Kidney capillary endothelial cell (primary cell): ENCODE measurements at places on chromosomes 3 and 15.

DNA sequence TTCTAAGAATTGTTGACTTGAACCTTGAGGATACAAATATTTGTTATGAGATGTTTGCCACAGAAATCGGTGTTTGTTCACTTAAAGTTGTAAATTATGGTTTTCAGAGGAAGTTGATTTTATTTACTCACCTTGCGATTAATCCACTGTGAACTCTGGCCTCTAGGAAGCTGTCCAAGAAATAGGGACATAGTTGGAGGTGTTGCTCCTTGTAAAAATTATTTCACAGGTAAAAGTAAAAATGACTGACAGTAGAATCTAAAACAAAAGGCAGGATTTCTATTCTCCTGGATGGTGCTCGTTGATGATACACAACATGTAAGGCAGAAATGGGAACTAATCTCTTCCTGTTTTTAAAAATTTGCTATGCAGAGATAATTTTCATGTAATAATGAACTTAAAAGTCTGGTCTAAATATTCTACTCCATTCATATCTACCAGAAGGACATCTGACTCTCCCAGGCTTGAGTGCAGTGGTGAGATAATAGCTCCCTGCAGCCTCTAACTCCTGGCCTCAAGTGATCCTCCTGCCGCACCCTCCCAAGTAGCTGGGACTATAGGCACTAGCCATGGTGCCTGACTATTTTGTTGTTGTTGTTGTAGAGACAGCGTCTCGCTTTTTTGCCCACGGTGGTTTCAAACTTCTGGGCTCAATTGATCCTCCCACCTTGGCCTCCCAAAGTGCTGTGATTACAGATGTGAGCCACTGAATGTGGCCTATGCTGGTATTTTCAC lies 17.1 kb upstream of the LZTFL1 start:
- DNase-seq, result no peak

DNA sequence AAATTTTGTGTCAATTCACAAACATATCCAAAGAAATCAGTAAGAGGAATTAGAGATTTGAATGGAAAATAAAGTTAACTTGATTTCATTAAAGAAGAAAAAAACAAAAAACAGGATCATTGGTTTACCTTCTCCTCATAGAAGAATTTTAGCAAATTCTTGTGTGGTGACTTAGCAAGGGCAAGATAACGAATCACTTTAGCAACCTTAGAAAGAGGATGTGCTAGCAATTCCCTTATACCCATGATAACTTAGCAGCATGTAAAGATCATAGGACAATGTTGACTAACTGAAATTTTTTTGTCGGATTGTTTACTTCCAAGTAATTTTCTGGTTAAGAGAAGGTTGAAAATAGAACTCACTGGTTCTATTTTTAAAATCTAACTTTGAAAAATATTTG lies 609.3 kb downstream of the GBE1 start:
- DNase-seq, result peak; percentile 5

DNA sequence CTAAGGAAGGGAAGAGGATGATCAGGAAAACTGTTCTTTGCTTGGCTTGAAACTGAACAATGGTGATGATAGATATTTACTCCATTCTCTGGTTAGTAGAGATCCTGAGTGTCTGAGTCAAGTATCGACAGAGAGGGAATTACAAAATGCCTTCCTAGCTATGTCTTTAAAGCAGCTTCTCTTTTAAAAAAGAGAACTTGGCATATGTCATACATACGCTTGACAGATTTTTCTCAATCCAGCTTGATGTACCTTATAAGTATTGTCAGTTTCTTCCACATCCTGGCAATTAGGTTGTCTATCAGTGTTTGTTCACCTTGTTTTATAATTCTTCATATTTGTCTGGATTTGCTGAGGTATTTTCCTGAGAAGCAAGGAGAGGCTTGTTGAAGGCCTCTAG lies 5.0 kb upstream of the EPHB1 start:
- no peak for DNase-seq

GRCh38 chr15:40953713-40954074 lies 423 bp downstream of the CHAC1 start:
- DNase-seq, result no peak

GRCh38 chr3:46997453-46998091 lies 18.1 kb downstream of the NBEAL2 start:
- DNase-seq, result no peak

DNA sequence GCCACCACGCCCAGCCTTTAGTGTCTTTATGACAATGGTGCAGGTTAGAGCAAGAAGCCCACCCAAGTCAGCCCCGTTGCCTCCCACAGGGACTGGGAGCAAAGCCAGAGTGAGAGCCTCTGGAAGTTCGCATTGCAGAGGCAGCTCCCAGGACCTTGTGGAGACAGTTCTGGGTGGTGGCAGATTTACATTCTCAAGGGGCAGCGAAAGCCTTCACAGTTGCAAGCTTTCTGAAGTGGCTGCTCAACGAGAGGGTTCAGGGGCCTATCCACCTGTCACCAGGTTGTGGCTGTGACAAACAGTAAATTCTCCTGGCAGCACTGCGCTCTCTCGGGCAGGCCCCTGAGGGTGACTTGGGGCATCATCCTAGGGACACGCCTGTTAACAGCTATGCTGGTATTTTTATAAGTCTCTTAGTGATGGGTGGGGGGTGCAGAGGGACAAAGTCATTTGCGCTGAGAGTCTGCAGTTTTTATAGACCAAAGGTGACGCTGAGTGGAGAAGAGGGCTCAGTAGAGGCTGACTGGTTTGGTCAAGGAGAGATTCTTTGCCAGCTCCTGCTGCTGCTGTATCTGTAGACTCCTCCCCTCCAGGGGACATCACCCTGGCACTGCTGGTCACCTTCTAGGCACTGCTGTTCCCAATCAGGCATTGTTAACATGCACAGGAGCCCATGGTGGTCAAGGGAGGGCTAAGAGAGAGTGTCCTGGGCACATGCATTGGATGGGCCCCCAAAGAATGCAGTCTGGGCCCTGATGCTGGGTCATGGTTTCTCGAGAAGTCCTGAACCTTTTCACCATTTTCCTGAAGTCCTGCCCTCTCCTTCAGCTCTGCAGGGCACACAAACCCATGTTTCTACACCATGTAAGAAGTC lies 57.5 kb upstream of the KLF13 start:
- no peak for DNase-seq
